ENCODE measurements at places on chromosomes 16 and 17. TPM values are rescaled to one million over a fixed set of nuclear protein-coding genes. Genes with fewer than 3 reads are reported as not detected.

DNA sequence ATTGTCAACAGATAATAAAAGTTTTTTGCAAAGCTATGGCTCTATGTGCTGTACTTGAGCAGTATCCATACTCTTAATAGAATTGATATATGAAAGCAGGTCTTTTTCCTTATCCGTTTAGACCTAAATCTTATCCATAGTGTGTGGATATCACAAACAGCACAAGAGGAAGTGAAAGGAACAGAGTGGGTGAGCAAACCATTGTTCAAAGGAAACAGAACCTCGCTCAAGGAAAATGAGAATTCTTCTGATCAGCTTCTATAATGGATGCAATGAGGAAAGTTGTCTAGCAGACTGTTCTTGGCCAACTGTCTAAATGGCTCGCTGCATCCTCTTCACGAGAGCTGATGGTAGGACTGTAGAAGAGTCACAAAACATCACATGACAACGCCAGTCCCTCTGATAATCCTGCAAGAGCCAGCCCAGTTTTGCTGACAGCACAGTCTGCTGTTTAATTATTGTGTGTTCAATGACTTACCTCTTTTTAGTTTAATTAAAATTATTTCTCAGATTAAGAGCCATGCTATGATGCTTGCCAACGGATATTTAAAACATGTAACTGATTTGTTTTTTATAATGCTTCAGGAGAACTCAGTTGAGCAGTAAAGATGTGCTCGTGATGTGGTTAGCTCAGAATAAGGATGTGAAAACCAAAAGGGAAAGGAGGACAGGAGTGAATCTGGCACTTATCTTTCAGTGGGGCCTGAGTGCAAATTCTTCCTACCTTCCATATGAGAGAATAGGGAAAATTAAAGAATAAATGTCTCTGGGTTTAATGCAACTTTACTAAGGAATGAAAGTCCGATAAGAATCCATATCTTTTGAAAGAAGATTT is 38.5 kb downstream of the WWOX start:
- DNase-seq: no peak

DNA sequence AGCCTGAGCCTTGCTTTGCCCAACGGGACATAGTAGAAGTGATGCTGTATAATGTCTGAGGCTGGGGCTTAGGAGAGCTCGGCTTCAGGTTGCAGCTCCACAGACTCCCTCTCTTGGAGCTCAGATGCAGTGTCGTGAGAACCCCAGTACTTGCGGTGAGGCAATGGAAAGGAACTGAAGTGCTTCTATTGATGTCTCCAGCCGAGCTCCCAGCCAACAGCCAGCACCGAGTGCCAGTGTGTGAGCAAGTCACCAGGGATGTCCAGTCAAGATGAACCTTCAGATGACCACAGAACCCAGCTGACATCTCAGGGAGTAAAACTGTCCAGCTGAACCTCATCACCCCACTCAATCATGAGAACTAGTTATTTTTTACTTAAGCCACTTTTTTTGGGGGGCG is 268.1 kb downstream of the IRF8 start:
- DNase-seq: no peak

DNA sequence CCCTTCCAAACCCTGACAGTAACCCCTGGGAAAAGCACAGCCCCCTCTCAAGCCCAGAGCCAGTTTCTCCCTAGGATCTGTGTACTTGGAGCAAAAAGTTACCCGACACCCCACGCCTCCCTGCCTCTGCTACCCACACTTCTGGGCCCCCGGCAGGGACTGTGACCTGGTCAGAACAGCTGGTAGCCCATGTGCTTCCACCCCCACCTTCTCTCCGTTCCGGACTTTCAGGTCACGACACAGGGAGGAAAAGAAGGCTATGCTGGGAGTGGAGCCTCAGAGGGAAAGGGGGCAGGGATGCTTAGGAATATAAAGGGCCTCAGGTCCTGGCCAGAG is 6.4 kb downstream of the PPY start:
- DNase-seq: no peak

DNA sequence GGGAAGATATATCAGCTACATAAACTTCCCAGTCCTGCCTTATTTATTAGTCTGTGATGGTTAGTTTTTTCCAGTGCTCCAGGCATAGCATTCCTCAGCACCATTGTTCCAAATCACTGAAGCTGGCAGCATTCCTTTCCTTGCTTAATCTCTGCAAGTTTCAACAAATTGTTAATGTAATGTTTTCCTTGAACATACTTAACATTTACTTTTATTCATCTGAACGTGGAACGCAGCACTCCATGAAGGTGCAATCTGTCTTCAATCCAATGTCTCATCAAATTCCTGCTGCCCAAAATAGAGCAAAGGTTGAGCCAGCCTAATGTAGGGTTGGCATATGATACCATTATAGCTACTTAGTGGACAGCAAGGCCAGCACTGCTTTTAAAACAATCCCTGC is 441.1 kb upstream of the RBFOX1 start:
- no peak for DNase-seq

DNA sequence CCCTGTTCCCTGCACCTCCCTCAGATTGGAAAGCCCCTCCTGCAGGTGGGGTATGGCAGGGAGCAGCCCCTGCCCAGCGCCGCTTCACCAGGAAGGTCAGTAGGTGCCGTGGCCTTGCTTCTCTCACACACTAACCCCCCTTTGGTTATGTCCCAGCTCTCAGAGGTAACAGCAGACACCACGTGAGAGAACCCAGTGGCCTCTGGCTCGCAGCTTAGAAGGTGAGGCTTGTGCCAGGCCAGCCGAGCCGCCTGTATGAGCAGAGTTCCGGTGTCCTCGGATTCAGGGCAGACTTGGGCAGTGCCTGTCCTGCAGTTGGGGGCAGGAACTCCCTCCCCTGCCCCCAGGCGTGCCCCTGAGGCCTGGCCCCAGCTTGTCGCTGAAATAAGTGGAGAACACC is 47.1 kb downstream of the PRMT7 start:
- DNase-seq: no peak

- peak; percentile 88 for DNase-seq
These were observed 56.8 kb downstream of the BEAN1 start for GRCh38 chr16:66483689-66484452.

- peak; percentile 82 for DNase-seq
These were observed 112.1 kb downstream of the BANP start for GRCh38 chr16:88063211-88063773.

CDH5 gene
- total RNA-seq: 38.2 TPM

C1QTNF1 gene
- total RNA-seq: 157 TPM

ZACN gene
- not detected for total RNA-seq

SLC6A4 gene
- 0.27 TPM for total RNA-seq
